Activated CD8-positive, alpha-beta T cell treated with anti-CD3 and anti-CD28 coated beads, Interleukin-2, amount 10 ng/mL, durations not matched to agents 7 days and 5 days (primary cell): ENCODE measurements at places on chromosomes 7 and 10. TPM values are rescaled to one million over a fixed set of nuclear protein-coding genes. Genes with fewer than 3 reads are reported as not detected.

The GDF2 gene
- total RNA-seq, result not detected

The STEAP1B gene
- not detected for total RNA-seq

- no peak for DNase-seq
Observed at GRCh38 chr7:87151729-87152111, 533 bp upstream of the DMTF1 start.

- DNase-seq, result no peak
Observed at GRCh38 chr10:16867990-16868389, 50.8 kb upstream of the RSU1 start.
